ENCODE measurements at places on chromosomes 13 and 19.

GRCh38 chr19:3770136-3770999 lies 1.7 kb downstream of the RAX2 start:
- DNase-seq, result no peak

- DNase-seq, result no peak
Measured at GRCh38 chr19:43429395-43429794, 14.7 kb downstream of the TEX101 start.

GRCh38 chr19:10289836-10290356 lies at the start of gene ICAM5:
Gene ICAM5 (plus strand): TSS chr19:10289952. CDS start chr19:10290044, 92 bp downstream.
- DNase-seq, result no peak

DNA sequence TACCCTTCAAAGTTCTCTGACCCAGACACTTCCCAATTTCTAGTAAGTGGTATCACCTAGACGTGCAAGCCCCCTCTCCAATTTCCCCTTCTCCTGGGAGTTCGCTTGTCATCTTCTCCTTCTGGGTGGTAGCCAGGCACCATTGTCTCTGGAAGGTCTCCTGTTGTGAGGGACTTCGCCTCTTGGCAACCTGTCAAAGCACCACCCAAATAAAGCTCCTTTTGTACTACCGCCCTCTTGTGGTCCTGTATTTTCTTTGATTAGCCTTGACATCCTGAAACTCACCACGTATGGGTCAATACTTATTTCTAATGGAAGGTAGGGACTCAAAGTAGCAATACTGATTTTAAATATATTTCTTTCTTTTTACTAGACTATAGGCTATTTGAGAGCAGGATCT lies 8.2 kb downstream of the GPC5 start:
- no peak for DNase-seq

- DNase-seq, result no peak
Measured at GRCh38 chr13:107713314-107713713, 502.0 kb downstream of the LIG4 start.

DNA sequence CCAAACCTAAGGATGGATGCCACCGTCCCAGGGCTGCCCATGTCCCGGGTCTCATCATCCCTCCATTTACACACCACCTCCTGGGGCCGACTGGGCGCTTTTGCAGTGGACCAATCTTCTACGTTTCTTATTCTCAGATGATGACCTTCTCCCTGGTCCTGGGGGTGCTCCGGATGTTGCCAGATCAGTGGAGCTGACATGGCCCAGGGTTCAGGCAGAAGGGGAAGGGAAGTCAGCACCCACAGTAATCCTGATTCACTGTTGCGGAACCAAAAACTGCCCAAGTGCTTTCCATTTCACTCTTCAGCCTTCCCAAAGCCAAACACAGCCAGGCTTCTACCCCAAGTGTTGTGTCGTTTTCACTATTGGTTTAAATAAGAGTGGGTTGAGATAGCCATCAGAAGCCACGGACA lies 29.8 kb downstream of the RAB20 start:
- no peak for DNase-seq

GRCh38 chr13:50599927-50600326 lies 243.6 kb downstream of the DLEU7 start:
- DNase-seq, result no peak

DNA sequence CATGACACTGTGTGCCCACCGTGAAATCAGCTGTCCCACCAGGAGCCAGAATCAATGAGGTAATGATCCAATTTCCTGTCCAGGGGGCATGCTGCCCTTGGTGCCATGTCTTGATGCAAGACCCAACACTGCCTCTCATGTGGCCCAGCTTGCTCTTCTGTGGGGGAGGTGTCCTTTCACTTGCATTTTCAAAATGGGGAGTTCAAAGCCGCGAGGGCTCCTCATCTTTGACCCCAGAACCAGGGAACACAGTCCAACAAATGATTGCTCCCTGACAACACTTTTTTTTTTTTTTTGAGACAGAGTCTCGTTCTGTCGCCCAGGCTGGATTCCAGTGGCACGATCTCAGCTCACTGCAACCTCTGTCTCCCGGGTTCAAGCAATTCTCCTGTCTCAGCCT lies 64.1 kb downstream of the FGF9 start:
- DNase-seq, result no peak

GRCh38 chr19:49861107-49861506 lies 6.3 kb downstream of the PNKP start:
- DNase-seq, result no peak

GRCh38 chr19:41821003-41821735 lies 23.3 kb downstream of the LYPD4 start:
- DNase-seq, result no peak

- no peak for DNase-seq
Measured at GRCh38 chr19:8473648-8474476, 28.6 kb downstream of the PRAM1 start.

DNA sequence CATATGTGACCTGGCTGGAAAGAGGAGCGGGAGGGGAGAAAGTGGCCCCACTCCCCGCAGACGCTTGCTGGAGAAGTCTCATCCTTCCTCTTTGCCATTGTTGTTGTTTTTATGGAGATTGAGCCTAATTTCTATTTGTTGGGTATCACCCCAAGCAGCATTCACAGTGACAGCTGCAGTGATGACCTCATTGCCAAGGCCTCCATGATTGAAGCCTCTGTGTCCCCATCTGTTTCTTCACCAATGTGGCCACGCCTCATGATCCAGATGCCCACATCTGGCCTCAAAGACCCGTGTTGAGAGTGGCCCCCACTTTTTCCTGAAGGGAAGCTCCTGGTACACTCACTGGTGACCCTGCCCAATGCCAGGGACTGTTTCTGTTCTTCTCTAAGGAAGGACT lies 154.2 kb downstream of the SLC7A1 start:
- no peak for DNase-seq

- DNase-seq, result no peak
Measured at GRCh38 chr19:43337737-43338136, 15.7 kb upstream of the CD177 start.

DNA sequence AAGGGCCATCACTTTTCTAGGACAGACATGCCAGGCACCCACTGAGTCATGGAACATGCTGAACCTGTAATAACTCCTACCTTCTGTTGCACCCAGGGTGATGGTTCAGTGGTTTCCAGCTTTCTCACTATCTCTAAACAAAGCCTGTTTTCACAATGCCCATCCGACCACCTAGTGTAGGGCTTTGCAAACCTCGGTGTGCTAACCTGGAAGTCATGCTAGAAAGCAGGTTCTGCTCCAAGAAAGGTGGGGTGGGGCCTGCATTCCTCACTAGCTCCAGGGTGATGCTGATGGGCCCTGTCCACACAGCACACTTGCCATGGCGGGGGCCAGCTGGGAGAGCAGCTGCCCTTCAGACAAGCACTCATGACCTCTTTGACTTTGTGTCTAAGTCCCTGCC lies 43.4 kb downstream of the COL4A2 start:
- DNase-seq, result no peak

DNA sequence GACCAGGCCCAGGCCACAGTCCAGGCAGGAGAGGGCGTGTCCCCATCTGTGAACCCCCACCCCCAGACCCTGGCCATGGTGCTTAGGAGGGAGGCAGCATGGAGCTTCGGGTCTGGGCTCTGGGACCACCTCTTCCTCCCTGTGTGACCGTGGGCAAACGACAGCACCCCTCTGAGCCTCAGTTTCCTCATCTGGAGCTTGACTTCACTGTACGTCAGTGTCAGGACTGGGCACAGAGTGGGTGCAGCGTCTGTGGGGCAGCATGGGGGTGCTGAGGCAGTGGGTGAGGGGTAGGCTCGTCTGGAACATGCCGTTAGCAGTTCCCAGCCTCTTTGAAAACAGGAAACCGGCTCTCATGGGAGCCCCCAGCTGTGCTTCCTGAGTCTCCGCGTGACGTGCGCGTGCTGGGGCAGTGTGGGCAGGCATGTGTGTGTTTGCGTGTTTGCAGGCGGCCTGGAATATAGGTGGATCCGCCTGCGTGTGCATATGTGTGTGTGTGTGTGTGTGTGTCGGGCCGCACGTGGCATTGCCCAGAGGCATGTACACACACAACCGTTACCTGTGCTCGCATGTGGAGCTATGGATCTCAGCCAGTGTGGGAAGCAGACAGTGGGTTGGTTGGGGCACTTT lies 15.8 kb downstream of the ARRDC2 start:
- no peak for DNase-seq

- no peak for DNase-seq
Measured at GRCh38 chr13:114007566-114007965, 33.7 kb upstream of the C13orf46 start.

- no peak for DNase-seq
Measured at GRCh38 chr13:41746259-41746658, 214.7 kb downstream of the VWA8 start.

GRCh38 chr19:2827840-2828489 lies 8.3 kb downstream of the ZNF554 start:
- no peak for DNase-seq

Data from right forelimb (tissue), 1 donor.